NT2/D1 (cell line): ENCODE measurements at places on chromosomes 16 and 17.

DNA sequence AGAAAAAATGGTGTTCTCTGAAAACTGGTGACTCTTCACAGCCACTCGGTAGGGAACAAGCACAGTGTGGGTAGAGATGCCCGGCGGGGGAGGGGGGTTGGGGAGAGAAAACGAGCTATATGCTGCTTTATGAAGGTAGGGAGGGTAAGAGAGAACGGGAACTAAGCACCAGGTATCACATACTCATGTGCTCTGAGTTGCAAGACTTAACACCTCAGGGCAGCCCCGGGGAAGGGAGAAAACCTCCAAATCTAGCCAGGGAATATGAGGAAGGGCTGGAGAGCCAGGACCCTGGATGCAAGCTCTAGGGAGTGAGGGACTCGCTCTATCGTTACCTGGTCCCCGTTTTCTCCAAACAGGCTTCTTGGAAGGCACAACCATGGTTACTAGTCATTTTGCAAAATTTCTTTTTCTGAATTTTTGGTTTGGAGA lies 35.3 kb downstream of the HIC1 start:
- DNase-seq: no peak

- no peak for DNase-seq
Measured at GRCh38 chr16:27387724-27388123, 14.2 kb upstream of the IL21R start.

GRCh38 chr17:42210046-42210445 lies 15.8 kb upstream of the GHDC start:
- DNase-seq: no peak

- no peak for DNase-seq
Measured at GRCh38 chr16:1275791-1276579, 20.1 kb downstream of the TPSD1 start.

DNA sequence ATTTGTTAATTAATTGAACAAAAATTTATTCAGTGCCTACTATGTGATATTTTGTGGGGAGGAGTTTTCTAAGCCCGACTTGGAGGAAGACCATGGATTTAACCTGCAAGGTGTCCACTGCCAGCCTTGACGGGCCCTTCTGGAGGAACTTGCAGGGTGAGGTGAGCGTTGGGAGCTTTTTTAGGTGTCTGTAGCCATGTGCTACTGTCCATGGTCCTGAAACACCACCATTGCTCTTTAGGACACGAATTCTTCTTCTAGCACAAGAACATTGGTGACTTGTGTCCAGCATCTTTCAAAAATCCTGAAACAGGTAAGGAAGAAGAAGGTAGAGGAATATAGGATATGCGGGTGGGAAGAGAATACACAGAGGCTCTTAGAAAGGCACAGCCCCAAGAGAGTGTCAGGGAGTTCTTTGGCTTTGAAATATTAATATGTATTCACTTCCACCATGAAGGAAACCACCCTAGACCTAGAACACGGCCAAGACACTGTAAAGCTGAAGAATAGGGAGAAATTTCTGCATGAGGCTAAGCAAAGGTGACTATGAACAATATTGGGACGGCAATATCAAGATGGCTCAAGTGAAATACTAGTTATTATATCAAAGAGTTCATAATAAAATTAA lies 27.9 kb upstream of the OR4D1 start:
- peak; percentile 69 for DNase-seq

DNA sequence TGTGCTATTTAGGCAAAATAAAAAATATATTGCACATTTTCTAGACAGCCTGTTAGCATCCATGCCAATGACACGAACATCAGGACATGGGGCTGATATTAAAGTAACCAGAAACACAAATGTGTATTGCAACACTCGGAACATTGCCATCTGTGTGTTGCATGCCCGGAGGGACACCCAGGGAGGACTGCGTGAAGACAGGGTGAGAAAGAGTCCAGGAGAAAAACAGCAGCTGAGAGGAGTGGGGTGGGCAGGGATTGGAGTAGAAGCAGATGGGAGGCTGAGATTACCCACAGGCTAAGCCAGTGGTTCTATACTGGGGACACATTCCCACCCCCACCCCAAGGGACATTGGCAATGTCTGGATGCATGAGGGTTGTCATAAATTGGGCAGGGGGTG lies 114.8 kb downstream of the GRIN2A start:
- no peak for DNase-seq

DNA sequence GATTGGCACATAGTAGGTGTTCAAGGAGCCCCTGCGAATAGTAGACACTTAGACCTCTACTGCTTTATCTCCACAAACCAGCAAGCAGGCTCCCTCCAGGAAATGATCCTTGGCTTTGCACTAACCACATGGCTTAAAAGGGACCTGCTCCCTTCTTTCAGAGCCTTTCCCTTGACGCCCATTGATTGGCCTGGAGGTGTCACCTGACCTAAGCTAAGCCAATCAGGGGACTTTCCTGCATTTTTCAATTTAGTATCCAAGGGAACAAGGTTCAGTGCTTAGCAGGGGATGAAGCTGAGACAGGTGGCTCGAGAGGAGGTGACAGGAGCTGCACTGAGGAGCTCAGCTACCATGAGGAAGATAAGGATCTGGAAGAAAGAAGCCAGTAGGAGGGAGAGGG lies 52.8 kb downstream of the CLEC19A start:
- DNase-seq: no peak

GRCh38 chr17:79659376-79659775 lies 48.5 kb upstream of the RBFOX3 start:
- DNase-seq: no peak

DNA sequence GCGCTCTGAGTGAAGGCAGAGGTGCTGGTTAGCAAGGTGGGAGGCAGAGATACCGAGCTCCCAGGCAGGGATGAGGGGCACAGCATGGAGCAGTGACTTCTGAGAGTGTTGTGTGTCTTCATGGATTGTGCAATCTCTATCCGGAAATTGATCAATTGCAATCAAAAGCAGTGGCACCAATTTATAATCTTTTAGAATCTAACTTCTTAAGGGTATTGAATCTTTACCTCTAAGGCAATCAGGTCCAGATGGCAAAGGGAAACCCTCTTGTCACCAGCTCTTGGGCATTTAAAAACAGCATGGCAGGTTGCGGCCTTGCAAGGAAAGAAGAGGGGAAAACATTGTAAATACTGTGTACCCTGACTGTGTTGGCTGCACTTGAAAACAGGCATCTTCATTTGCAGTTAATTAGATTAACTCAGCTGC lies 58.0 kb upstream of the MRTFB start:
- DNase-seq: no peak

GRCh38 chr16:12211870-12212690 lies 235.5 kb downstream of the SNX29 start:
- DNase-seq: no peak

DNA sequence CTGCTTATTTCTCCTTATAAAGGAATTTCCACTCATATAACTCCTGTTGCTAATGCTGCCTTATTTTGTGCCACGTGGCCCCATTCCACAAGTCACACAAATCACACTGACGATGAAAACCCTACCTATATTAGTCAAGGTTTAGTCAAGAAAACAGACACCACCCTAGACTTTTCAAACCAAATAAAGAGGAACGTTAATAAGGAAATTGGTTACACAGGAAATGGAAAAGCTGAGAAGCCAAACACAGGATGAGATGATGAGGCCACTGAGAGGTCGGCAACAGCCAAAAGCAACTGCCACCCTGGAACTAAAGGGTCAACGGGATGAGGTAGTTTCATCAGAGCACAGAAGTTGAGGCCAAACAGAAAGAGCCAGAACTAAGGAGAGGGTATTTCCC lies 47.3 kb upstream of the ALOX12 start:
- DNase-seq: no peak

DNA sequence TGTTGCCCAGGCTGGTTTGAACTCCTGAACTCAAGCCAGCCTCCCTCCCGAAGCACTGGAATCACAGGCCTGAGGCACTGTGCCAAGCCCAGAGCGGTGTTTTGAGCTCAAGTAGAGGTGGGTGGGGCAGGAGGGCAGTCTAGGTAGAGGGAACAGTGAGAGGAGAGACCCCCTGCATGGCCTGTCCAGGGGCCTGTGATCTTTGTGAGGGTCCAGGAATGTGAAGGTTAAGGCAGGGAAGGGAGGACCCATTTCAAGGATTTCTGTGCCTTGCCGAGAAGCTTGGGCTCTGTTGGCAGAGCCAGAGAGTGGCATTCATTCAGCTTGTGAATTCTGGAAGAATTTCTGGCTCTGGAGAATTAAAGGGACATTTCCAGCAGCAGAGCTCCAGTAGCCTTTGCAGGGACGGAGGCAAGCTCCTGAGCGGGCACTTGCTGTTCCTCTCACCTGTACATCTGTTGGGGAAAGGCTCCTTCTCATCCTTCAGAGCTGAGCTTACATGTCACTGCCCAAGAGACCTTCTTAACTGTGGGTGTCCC lies 2.7 kb downstream of the WWOX start:
- DNase-seq: no peak

DNA sequence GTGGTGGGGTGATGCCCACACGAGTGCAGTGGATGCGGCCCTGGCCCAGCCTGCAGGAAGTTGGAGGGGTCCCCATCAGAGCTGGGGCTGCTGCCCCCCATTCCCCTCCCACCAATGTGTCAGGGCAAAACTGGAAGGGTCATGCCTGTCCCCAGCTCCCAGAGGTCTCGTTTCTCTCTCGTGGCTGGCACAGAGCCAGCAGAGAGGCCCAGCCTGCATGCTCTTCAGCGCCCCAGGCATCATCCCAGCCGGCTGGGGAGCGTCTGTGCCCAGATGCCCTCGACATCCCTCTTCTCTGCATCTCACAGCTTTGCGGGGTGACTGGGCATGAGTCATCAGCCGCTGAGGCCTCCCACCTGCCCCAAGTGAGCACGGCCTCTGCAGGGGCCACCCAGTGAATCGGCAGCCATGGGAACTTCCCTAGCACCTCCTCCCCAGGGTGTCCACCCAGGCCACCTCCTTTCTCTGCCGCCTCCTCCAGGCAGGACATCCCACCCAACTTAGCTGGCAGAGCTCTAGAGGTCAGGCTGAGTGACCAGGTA lies 9.8 kb upstream of the CSNK1D start:
- DNase-seq: no peak

DNA sequence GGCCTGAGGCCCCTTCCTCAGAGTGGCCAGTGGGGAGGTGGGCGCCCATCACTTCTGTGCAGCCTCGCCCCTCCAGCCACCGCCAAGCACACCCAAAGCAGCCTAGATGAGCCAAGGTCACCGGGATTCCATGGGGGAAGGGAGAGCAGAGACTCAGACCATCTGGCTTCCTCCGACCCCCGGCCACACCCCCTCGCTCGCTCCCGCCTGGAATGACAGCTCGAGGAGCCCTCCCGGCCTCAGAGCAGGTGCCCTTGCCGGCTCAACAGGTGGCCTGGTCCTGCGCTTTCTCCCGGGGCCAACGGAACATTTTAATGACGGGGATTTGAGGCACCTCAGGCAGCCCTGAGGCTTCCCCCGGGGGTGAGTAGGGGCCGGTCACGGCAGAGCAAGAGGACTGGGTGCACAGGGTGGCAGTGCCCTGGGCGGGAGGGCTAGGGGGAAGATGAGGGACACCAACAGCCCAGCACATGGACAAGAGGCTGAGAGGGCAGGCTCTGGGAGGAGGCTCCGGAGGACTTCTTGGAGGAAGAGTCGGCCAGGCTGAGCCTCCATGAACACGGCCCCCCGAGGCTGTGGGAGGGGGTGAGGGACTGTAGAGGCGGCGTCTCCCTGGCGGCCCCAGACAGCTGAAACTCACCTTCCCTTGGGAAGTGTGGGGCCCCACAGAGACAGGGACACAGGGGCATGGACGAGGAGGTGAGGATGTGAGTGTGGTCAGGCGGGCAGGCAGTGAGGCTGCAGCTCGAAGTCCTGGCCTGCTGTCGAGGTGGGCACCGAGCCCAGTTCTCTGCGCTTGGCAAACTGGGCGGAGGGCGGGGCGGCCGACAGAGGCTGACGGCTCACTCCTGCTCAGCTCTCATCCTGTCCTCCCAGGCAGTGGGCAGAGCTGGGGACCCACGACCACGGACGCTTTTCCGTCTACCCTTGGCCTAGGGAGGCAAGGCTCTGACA lies 12.5 kb upstream of the C1QTNF8 start:
- no peak for DNase-seq
